Effector memory CD4-positive, alpha-beta T cell (primary cell): ENCODE measurements at places on chromosomes 7 and 10.

DNA sequence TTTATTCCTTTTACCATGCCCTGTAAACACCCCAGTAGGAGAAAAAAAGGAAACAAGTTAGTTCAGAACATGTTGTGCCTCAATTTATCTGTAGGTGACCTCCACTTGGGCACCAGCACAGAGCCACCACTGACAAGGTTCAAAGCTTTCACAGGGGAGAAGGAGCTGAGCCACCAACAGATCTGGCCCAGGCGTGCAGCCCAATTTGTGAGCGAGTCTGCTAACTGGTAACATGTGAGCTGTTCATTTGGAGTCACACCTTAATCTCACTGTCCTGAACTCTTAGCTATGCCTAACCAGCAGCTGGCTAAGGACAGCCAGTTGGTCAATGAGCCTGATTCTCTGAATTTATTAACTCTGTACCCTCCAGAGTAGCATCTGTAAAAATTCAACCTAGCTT is 78.4 kb upstream of the CAMK2B start:
- no peak for DNase-seq

DNA sequence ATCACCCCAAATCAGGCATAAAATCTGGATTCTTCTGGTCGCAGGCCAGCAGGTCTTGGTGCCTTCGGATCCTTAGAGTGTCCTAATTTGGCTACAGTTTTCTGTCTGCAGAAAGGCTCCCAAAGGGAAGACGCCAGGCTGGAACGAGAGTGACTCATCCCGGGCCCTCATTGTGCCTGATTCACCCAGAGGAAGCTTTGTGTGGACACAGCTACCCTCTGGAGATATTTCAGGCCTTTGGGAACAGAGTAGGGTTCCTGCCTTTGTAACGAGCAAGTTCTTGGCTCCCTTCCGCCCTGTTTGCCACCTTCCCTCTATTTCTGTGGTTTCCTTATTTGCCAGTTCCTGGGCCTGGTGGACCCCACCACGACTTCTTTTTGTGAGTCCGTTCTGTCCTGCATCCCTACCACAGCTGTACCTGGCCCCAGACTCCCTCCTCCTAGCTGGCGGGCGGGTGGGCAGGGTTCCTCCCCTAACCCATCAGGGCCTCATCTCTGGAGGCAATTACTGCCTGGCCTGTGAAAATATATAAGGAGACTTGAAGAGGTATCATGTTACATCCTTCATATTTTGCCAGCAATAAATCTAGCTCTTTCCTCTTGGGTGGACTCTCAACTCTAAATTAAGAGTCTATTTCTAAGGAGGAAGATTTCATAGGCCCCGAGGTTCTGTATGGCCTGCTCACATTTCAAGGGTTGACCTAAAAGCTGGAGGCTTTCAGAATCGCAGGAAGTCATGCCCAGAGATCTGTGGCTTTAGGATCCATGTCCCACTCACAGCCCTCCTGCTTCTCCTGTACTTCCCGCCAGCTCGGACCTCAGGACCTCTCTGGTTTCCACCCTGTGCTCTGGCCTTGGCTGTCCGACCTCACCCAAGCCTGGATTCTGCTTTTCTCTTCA is 219.2 kb upstream of the ZNF32 start:
- no peak for DNase-seq

- no peak for DNase-seq
Measured at GRCh38 chr10:59908808-59909143, 2.4 kb upstream of the CCDC6 start.

DNA sequence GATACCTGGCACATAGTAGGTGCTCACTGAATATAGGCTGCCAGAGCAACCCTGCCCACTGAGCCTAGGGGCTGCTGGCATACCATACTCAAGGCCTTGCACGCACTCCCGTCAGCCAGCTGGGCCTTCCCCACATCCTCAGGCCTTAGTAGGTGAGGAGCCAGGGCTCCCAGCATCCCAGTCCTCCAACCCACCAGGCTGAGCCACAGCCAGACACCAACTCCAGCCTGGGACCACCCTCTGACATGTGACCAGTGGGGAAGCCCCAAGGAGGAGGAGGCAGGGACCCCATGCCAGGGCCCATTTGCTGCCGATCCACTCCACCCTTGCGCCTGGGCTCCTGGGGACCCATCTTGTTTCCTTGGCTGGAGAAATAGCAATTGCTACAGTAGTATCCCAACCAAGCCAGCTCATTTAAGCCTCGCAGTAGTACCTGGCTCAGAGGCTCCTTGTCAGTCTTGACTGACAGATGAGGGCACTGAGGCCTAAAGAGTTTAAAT is 11.4 kb downstream of the SLIT1 start:
- DNase-seq, result no peak

GRCh38 chr7:44286182-44286617 is 39.2 kb downstream of the CAMK2B start:
- DNase-seq, result no peak

- DNase-seq, result no peak
Measured at GRCh38 chr7:42690794-42691639, 220.9 kb downstream of the C7orf25 start.

GRCh38 chr7:26705567-26705966 is 158.8 kb downstream of the SKAP2 start:
- no peak for DNase-seq

DNA sequence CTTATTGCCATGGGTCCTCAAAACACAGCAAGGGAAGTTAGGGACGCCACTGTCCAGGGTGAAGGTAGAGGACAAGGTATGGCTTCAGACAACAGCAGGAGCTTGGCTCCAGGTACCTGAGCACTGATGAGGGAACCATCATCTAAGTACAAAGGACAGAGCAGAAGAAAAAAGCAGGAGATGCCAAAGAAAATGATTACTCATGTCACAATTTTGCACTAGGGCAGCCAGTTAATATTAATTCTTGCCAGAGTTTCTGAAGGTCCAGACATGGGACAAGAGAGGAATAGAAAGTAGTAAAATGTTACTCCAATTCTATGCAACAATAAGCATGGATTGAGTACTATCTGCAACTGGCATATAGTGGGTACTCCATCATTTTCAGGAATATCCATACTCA is 14.1 kb downstream of the PTN start:
- no peak for DNase-seq

DNA sequence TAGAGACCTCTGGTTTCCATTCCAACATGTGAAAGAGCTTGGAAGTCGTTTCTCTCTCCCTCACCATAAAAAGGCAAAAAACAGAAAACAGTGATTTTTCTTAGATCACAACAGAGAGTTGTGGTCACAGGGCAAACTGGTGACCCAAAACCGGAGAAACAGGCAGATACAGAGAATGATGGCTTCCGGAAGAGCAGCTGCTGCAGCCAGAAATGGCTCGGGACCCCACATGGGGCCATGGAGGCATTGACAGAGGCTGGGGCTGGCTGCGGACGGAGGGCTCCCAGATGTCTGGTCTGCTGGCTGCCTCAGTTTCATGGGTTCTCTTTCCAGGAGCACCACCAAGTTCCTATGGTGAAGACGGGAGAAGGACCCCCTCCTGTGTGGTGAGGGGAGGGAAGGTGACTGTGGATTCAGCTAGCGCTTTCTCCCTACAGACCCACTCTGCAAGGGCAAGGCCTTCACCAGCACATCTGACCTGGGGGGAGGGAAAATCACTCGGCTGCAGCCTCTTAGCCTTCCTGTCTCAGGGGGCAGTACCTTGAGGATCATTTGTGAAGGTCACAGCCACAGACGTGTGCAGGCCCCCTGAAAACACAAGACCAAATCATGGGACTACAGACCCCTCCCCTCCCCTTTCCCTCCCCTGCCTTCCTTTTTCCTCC is 81.4 kb downstream of the WDR37 start:
- DNase-seq, result no peak

DNA sequence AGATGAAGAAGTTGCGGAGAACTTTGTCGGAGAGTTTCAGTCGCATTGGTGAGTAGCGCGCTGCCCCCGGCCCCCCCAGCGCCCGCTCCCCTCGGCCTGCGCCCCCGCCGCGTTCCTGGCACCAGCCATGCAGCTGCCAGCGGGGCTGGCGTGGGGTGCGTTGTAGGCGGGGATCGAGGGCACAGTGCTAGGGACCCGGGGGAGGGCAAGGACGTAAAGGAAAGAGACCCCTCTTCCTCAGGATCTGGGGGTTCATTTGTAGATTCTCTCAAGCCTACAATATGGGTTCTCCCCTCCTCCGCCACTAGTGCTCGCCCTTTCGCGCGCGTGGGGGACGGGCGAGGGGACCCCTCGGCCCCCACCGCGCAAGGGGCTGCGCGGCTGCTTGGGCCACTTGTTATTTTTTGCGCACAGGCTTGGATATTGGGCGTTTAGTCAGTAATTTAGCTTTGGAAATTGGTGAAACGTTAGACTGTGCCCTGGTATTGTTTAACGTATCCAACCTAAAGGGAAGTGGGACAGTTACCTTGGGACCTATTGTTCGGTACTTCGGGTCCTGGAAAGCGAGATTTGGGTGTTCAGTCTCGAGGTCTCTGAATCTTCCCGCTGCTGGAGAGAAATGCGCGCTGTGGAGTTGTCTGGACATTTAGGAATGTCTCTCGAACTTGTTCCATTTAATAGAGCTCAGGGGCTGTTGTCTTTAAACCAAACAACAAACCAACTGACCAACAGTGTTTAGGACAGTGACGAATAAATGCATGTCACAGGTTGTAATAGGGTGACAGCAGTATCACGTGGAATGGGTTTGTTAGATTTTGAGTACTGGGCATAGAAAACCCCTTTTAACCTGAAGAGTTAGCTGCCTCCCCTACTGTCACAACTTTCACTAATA is 796 bp downstream of the CDK14 start:
- no peak for DNase-seq

DNA sequence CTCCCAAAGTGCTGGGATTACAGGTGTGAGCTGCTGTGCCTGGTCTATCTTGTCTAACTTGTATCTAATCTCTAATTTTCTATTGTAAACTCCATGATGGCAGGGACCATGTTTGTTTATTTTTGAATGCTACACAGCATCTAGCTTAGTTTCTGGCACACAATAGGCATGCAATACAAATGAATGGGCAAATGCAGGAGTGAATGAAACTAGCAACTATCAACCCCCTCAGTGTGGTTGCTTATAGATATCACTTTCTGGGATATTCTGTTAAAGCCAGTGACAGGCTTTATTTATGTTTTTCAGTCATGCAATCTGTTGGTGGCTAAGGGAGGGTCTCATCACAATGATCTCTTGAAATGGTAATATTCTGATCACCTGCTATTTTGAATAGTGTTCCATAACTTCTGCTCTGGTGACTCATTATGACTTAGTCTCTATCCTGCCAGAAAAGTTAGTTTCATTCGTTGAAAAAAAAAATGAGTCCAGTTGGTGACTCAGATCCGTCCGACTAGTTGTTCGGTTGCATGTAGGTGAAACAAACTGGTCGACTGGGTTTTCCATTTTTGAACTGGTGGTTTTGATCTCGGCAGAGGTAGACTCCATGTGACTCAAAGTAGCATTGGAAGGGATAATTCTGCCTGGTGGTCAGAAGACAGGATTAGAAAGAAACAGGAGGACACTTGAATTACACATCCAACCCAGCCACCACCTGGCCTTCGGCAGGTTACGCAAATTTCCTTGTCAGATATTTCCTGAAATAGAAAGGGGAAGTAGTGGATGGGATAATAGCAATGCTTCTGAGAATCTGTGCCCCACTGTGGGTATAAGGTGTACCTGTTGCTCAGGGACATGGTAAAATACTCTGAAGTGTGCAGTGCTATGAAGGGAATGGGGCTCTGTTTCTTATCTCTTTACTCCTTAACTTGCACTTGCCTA is 76.8 kb downstream of the GATA3 start:
- DNase-seq, result no peak

DNA sequence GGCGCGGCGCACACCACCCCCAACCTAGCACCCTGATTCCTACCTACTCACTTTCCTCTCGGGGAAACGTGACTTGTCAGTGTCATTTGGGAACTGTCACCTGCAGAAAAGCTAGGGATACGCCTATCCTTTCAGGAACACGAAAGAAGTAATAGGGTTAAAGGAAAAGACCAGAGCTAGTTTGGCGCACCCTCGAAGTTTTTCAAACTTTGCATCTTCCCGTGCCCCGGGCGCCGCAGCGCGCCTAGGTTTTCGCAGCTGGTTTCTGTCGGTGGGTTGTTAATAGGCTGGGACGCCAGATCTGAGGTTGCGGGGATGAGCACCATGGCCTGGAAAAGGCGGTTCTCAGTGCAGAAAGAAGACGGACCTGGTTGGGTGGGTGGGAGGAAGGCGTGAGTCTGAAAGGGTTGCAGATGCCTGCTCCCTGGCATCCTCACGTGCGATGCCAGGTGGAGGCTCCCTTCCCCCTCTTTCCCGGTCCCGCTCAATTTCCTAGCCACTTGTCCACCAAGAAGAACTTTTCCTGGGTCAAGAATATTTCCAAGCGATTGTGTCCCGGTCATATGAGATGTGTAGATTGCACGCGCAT is 568 bp upstream of the MEOX2 start:
- DNase-seq, result no peak

DNA sequence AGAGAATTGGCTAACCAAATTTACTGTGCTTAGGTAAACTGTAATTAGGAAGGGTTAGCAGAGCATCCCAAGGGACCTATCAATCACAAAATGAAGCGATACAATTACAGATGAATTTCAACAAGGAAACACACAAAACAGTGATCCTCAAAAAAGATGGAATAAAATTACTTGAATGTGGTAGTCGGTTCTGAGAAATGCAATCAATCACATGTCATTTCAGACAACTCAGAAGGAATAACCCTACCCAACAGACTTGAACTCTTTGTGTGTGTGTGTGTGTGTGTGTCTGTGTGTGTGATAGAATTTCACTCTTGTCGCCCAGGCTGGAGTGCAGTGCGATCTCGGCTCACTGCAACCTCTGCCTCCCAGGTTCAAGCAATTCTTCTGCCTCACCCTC is 43.5 kb downstream of the ST8SIA6 start:
- DNase-seq, result no peak

DNA sequence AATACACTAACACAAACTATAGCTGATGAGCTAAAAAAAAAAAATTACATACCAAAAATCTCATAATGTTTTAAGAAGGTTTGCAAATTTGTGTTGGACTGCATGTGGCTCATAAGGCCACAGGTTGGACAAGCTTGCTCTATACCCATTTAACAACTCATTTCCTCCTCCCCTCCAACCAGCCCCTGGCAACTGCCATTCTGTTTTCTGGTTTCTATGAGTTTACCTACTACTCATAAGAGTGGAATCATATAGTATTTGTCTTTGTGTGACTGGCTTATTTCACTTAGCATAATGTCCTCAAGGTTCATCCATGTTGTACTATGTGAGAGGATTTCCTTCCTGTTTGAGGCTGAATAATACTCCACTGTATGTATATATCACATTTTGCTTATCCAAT is 100.4 kb upstream of the ARHGAP21 start:
- DNase-seq, result no peak

- no peak for DNase-seq
Measured at GRCh38 chr7:29146057-29146706, at the start of gene CPVL. CPVL (minus strand) TSS chr7:29146537; CDS start chr7:29121061, 25,476 bp downstream.
